ENCODE measurements at places on chromosomes 3 and 15. TPM values are rescaled to one million over a fixed set of nuclear protein-coding genes. Genes with fewer than 3 reads are reported as not detected.

DNA sequence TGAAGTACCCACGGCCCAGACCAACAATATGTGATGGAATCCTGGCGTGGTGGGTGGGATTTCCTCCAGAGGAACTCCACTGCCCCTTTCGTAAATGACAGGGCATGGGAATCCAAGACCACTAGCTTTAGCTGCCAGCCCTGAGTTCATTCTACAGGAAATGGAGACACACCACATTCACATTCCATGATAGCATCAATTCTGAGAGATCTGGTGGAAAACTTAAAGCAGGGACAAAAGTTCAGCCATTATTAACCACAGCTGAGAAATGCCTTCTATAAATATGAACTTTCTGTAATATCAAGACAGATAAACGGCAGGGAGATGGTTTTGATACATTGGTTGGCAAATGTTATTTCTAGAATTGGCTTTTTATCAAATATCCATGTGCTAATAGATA, 98.2 kb downstream of the FBN1 start:
- DNase-seq = no peak

LRRC2 gene
- total RNA-seq = 0.19 TPM

CHST2 gene
- 5.6 TPM for total RNA-seq

DNA sequence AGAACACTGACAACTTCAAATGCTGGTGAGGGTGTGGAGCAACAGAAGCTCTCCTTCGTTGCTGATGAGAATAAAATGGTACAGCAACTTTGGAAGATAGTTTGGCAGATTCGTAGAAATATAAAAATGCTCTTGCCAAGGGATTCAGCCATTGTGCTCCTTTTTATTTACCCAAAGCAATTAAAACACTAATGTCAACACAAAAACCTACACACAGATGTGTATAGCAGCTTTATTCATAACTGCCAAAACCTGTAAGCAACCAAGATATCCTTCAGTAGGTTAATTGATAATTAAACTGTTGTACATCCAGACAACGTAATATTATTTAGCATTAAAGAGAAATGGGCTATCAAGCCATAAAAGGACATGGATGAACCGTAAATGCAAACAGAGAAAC, 37.8 kb upstream of the LSAMP start:
- DNase-seq = no peak

GRCh38 chr3:139016430-139017048, 4.2 kb downstream of the PRR23B start:
- no peak for DNase-seq

CLDN11 gene
- total RNA-seq = not detected

- no peak for DNase-seq
These were observed 86.7 kb upstream of the LIMD1 start for GRCh38 chr3:45507820-45508317.

GPR15 gene
- total RNA-seq = 4.6 TPM

DNA sequence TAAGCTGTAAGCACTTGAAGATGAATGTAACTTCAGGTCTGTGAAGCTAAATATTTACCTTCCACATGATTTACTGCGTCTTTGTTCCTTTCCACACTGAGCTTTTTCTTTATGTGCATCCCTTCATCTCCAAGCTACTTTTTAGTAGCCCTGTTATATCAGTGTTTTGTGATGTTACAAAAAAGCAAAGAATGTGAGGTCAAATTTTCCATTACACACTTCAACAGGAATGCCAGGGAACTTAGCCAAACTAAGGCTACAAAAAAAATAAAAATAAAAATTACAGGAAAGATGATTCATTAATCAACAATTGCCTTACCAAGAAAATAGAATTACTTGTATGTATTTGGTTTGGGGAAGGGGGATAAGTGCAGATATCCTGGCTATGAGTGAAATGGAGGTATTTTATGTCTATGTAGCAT, 73.0 kb downstream of the FILIP1L start:
- no peak for DNase-seq

GRCh38 chr3:133413161-133414020, 13.5 kb downstream of the BFSP2 start:
- no peak for DNase-seq

DNA sequence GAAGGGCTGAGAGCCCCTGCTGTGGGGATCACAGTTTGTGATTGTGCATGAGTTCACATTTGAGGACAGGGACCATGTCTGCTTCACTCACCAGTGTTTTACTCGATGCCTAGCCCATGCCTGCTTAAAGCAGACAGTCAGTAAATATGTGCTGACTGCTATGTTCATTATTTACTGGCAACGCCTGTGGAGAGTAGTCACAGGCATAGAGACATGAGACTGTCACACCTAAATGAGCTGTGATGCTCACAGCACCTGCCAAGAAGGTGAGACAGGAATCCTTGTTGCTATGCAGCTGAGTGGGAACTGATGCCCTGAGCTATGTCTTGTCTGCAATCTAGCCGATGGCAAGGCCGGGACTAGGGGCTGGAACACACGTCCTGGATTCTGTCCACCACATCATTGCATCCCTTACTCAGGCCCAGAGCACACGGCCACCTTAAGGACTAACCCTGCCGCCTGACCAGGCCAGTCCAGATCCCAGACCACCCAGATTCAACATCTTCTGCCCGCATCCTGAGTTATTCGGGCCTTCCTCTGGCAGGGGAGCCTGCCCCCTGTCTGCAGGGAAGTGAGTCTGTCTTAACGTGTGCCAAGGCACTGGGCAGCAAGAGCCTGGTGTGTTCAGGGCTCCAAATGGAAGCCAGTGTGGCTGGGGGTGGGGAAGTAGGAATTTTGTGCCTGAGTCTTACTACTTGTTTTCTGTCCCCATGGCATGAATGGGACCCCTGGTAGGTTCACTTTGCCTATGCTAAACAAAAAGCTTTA, 44.8 kb downstream of the FGD5 start:
- DNase-seq = no peak

DNA sequence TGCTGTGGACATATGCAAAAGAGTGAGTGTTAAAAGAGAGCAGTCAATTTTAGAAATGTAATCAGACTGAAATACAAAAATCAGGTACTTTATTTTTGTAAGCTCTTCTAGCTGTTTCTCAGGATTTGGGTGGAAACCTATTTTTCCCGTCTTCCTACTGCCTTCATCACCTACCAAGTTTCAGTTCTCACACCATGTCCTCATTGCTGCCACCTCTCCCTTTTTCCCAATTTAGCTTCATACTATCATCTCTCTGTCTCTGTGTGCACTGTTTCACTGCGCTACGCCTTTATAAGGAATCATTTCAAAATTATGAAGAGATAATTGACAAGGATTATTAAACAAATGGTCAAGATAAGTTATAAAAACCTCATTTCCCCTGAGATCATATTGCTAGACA, 7.7 kb downstream of the SRP14 start:
- DNase-seq = no peak

DNA sequence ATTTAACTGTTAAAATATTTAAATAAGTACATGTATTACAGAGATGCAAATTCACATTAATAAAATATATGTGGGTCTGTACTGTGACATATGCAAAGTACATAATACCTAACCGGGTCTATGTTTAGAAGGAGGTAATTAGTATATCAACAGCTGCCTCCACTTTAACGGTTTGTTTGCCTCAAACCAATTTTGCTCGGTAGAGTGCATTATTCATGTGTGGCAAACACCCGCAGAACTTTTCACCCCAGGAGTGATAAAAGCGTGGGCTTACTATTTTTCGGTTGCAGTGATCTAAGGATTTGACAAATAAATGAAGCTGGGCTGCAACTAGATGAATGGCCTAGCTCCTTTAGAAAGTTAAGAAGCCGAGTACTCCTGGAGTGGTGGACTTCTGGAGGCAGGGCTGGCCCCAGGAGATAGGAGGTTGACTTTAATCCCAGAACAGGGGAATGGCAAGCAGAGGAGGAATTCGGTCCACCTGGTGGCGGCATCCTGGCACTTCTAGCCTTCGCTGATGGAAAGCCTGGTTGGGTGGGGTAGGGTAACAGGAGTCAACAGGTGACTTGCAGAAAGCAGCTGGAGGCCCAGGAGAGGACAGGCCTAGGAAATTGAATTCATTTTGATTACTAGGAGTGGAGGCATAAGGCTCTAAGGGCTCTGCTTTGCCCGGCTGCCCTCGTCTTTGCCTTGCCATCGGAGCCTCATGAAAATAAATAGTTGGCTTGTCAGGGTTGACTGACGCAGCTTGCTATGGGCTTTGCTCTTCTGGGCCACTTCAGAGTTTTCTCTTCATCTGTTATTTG, 2.4 kb downstream of the SLCO3A1 start:
- DNase-seq = no peak

GRCh38 chr3:6697722-6698121, 163.2 kb upstream of the GRM7 start:
- DNase-seq = no peak

GFM1 gene
- 45.6 TPM for total RNA-seq

AHSG gene
- total RNA-seq = 0.14 TPM

DNA sequence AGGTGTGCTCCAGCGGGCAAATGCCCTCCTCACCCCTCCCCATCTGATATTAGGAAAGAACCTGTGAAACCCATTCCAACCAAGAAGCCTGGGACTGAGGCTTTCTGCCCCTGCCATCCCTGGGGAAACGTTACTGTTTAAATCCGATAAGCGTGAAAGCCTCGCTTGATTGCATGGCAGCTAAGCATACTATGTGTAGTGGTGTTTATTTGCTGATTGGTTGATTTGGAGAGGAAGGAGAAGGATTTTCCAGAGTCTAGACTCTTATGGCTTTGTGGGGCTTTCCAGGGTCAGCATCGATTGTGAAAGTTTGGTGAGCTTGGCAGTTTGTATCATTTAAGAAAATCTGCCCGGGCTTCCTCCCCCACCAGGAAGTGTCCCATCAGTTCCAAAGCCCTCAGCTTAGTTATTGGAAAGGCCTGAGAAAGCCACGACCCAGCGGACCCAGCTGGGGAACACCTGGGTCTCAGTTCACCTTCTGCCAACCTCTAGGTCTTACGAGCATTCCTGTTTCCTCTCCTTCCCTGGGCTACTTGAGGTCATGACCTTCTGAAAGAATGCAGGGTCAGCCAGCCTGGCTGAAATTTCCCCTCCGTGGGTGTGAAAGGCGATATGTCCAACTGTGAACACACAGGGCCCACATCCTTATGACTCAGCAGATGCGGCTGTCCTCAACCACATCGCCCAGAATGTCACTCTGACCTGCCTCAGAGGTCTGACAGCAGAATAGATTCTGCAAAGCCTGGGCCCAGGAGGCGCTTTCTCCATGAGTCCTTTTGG, 62.8 kb upstream of the HERC1 start:
- peak; percentile 54 for DNase-seq

GRCh38 chr15:36392676-36393266, 186.7 kb upstream of the CDIN1 start:
- DNase-seq = no peak

DNA sequence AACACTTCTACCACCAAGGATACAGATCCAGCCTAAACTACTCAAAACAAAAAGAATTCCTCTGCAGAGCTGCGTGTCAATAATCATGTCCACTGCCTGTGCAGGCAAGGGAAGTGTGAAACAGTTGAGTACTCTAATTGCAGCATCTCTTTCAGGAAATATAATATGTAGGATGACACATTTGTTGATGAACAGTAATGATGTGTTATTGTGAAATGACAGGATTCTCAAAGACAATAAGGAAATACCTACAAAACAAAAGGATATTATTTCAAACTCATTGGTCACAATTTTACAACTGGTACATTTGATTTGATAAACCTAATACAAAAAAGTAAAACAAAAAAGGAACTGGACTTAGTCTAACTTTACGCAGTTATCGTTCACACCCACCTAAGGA, 4.4 kb downstream of the SPG11 start:
- DNase-seq = no peak

DNA sequence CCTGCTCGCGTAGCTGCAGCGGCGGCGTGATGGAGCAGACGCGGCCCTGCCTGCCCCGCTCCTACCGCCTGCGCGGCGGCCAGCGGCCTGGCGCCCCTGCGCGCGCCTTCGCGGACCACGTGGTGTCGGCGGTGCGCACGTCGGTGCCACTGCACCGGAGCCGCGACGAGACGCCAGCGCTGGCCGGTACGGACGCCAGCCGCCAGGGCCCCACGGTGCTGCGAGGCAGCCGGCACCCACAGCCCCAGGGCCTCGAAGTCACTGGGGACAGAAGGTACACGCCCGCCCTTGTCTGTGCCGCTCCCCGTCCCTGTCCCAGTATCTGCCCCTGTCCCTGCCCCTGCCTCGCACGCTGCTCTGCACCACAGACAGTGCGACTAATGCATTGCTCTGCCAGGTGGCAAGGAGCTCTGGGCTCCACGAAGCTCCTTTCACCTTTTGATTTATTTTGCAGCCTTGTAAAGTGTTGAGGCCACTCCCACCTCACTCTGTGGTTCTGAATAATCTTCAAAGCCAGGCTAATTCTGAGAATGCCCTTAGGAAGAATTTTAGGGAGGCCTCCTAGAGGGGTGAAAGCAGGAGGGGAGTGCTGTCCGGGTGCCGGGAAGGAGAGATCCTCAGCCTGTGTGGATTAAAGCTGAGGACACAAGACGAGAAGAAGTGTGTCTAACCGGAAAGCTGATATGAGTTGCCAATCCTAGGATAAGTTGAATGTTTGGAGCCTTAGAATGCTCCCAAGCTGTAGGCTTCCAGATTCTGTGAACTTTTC, 100.0 kb downstream of the THSD4 start:
- DNase-seq = no peak

ANKRD34C gene
- total RNA-seq = not detected

FAM3D gene
- not detected for total RNA-seq

All from activated T-cell treated with anti-CD3 and anti-CD28 coated beads, Interleukin-2, amount 50 U/mL, for 72 hours (primary cell).